Uterus (tissue), 4 donors: ENCODE measurements at places on chromosomes 1 and 21.

DNA sequence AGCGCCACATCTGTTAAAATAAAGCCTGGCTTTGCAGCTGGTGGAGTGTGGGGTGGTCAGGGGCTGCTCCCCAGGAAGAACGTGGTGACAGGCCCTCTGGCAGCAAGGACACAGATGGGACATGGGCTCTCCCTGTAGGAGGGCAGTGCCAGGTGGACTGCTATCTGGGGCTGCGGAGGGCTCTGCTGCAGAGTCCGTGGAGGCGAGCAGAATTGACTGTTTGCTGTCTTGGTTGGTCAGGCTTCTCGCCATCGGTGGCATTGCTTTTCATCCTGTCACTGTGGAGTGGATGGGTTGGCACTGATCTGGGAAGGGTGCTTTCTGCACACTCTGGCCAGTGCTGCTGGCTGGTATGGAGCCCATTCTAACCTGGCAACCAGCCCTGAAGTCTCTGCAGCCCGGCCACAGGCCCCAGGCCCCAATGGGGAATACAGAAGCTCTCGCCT, 103.0 kb downstream of the LAMC2 start:
- no peak for DNase-seq

GRCh38 chr1:209086486-209087192, 496.9 kb upstream of the CAMK1G start:
- DNase-seq = no peak

GRCh38 chr21:29064850-29065481, 8.5 kb downstream of the CCT8 start:
- no peak for DNase-seq

DNA sequence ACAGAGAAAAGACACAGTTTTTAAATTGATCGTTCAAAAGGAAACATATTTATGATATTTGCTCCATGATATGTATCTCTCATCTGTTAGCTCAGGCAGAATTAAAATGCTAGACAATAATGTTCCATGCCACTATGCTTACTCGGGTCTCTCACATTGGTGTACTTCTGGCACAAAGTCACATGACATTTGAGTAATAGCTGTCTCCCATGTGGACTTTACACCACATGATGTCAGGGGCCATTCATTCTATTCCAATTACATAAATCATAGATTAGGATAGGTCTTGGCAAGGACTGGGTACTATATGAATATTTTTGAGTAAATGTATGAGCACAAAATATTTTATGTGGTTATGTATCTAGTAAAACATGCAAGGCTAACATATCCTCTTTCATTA, 648.4 kb downstream of the PLA2G4A start:
- DNase-seq = no peak

DNA sequence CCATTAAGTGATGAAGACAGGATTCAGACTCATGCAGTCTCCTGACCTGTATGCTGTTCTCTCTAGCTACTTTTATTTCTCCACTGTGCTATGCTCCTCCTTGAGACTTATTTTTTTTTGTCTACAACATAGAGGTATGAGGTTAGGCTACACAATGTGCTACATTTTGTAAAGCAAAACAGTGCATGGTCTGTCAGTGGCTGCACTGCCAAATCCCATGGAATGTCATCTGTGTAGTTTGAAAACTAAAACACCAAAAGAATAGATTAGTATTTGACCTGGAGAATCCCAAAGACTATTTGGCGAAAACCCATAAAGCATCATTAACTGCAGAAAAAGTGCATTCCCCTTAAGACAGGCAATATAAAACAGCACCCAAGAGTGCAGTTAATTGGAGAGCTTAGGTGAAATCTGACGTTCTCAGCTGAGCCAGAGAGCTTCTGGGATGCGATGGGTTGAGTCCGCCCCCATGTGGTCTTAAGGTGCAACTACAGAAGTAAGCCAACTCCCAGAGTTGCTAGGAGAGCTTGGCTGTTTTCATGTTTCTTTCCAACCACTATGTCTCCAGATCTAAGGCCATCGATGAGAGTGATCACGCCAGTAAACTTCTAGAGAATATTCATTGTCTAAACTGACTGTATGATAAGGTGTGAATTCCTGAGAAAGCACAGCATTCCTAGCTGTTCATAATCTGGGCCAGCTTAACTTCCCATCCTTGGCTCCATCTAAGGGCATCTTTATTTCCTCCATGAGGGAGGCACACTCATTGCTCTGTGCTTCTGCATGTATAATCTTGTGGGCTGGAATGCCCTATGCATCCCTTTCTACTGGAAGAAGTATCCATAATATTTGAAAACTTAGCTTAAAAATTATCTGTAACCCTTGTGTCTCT, 20.7 kb upstream of the CYP2J2 start:
- peak; percentile 34 for DNase-seq

GRCh38 chr1:211484755-211485479, 7.0 kb downstream of the RD3 start:
- no peak for DNase-seq

DNA sequence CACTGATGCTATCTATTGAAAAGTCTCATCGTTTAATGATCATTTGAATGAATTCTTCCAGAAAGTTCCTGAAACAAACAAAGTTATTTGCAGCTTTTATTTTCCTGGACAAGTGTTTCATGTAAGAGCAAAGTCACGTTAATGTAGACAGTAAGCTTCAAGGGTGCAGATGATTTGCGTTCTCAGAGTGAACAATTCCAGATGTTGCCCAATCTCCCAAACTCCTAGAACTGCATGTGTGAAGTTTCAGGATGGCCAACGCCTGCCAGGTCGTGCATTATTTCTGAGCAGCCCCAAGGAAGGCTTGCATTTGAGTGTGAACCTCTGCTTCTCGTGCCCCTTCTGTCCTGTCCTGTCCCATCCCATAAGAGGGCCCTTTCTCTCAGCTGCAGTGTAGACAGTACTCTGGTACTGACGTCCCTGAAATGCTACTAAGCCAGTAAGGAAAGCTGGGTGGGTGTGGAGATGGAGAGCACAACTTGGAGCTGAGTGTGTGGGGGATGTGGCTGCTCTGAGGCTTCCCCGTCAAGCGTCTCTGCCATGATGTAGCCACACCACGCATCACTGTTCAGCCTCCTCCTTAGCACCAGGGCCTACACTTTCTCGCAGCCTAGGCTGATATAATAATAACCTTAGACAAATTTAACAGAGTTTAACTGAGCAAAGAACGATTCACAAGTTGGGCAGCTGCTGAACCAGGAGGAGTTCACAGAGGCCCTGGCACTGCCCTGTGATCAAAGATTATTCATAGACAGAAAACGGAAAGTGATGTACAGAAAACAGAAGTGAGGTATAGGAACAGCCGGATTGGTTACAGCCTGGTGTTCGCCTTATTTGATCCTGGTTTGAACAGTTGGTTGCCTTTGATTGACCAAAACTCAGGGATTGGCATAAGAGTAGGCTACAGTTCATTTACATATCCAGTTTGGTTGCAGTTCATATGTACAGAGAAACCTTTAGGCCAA, 50.4 kb downstream of the RHOU start:
- DNase-seq = no peak

- DNase-seq = no peak
Measured at GRCh38 chr1:29828526-29829447, 592.5 kb downstream of the PTPRU start.

- no peak for DNase-seq
Measured at GRCh38 chr1:33363470-33363861, 42.6 kb upstream of the A3GALT2 start.

GRCh38 chr1:181119093-181119989, 30.8 kb downstream of the IER5 start:
- no peak for DNase-seq

- peak; percentile 47 for DNase-seq
Measured at GRCh38 chr1:19577036-19577435, 67.1 kb upstream of the NBL1 start.

DNA sequence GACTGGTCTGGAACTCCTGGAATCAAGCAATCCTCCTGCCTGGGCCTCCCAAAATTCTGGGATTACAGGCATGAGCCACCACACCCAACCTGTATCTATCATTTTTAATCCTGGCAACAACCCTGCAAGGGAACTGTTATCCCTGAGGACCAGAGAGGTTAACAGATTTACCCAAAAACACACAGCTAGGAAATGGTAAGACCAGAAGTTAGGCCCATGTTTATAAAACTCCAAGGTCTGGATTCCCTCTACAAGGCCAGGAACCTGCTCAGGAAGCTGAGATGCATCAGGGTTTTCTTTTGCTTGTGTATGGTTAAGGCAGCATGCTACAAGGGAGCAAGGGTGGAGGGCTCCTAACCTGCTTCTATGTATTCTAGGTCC, 17.8 kb upstream of the TTC39A start:
- DNase-seq = no peak

DNA sequence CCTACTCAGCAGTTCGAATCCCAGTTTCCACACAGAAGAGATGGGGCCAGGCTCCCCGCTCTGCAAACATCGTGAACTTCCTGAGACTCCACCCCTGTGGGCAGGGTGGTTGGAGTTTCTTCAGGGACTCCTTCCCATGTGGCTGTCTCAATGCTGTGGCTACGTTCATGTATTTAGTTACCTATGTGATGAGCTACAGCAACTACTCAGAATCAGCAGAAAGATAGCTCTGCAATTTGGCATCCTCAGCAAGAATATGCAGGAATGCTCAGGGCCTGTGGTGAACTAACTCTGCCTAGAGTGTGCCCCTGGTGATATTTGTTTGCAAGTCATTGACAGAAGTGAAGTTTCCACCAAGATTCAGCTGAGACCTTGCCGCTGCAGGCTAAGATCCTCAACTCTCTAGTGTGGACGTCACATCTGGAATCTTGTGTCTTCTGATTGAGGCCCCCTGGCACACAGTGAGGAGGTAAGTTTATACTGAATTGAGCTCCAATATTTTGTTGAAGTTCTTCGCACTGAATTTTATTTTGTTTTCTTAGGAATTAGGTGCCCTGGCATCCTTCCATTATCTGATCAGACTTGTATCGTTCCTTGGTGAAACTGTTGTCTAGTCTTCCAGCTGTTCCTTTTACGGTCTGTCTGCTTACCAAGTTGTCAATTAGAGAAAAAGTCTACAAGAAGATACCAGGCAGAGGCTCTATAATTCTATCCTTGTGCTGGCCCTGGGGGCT, 8.2 kb upstream of the GLRX2 start:
- DNase-seq = no peak

DNA sequence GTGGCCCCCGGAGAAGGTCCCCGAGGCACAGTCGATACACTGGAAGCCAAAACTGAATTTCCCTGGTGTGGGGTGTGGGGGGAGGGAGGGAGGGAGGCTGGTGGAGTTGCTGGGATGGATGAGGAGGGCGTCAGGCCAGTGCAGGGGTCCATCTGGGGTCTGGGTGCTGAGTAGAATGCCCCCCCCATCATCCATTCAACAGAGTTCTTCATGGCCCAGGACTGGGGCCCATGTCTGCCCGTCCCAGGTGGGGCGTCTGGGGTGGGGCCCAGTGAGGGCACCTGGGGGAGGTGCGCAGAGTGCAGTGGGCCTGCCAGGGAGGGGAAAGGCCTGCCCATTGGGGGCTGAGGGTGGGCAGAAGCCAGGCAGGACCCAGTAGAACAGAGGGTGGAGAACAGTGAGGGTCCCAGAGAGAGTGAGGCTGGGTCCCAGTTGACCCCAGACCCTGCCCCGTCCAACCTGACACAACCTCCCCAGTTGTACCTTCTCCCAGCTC, 1.9 kb downstream of the TNFRSF18 start:
- DNase-seq = no peak

GRCh38 chr21:45306832-45307571, 19.3 kb upstream of the POFUT2 start:
- DNase-seq = peak; percentile 87

- no peak for DNase-seq
Measured at GRCh38 chr1:234758851-234759250, 148.9 kb upstream of the IRF2BP2 start.

- DNase-seq = no peak
Measured at GRCh38 chr1:174110053-174110452, 49.3 kb upstream of the RABGAP1L start.

- no peak for DNase-seq
Measured at GRCh38 chr1:80523861-80524260, 1276.9 kb upstream of the ADGRL2 start.

DNA sequence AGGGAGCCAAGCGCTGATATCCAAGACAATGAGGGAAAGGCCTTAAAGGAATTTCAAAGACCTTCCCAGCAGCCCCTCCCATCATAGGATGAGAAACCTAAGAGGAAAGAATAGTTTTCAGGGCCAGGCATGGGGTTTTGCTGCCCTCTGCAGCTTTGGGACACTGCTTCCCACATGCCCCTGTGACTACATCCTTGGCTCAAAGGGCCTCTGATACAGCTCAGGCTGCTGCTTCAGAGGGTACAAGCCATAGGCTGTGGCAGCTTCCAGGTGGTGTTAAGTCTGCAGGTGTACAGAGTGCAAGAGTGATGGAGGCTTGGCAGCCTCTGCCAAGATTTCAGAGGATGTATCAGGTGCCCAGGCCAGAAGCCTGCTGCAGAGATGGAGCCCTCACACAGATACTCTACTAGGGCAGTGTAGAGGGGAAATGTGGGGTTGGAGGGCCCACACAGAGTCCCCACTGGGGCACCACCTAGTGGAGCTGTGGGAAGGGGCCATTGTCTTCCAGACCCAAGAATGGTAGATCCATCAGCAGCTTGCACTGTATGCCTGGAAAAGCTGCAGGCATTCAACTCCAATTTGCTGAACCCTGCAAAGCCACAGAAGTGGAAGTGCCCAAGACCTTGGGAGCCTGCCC, 125.8 kb downstream of the SLC45A1 start:
- DNase-seq = no peak

- DNase-seq = peak; percentile 25
Measured at GRCh38 chr1:112625696-112626095, 6.1 kb downstream of the CAPZA1 start.

- no peak for DNase-seq
Measured at GRCh38 chr1:61318319-61319125, 236.2 kb downstream of the NFIA start.

DNA sequence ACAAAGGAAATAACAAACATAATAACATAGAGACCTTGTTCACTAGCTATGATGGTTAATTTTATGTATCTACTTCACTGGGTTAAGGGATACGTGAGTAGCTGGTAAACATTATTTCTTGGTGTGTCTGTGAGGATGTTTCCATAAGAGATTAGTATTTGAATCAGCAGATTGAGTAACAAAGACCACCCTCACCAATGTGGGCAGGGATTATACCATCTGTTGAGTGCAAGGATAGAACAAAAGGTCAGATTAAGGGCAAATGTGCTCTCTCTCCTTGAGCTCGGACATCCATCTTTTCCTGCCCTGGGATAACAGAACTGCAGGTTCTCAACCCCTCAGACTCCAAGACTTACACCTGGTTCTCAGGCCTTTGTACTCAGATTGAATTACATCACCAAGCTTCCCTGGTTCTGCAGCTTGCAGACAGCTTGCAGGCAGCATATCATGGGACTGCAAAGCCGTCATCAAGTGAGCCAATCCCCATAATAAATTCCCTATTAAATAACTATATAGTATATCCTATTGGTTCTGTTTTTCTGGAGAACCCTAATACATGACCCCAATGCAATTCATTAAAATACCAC, 9.2 kb downstream of the SPATA6 start:
- DNase-seq = no peak

GRCh38 chr1:156389311-156389710, 20.3 kb downstream of the RHBG start:
- no peak for DNase-seq
